BJ (cell line): ENCODE measurements at places on chromosomes 4 and X.

- no peak for DNase-seq
Observed at GRCh38 chrX:51742586-51742985, 656 bp upstream of the GSPT2 start.

DNA sequence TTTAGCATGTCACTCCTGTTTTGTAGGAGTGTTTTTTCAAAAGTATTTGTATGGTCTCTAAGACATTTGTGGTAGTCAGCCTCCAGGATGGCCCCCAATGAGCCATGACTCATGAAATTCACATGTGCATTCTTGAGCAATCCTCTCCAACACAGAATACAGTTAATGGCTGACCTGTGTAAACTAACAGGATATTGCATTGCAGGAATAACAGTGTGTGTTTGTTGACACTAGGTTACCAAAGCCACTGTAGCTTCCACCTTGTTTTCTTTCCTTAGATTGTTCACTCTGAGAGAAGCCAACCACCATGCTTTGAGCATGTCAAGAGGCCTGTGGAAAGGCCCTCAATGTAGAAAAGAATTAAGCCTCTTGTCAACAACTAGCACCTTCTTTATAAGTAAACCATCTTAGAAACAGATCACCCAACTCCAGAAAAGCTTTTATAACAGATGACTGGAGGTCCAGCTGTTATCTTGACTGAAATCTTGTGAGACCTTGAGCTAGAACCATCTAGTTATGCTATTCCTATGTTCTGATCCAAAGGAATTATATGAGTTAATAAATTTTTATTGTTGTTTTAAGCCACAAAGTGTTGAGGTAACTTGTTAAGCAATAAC is 28.5 kb downstream of the TBCK start:
- DNase-seq, result peak; percentile 60

- DNase-seq, result no peak
Observed at GRCh38 chrX:9905288-9905687, 61.9 kb upstream of the CLDN34 start.

DNA sequence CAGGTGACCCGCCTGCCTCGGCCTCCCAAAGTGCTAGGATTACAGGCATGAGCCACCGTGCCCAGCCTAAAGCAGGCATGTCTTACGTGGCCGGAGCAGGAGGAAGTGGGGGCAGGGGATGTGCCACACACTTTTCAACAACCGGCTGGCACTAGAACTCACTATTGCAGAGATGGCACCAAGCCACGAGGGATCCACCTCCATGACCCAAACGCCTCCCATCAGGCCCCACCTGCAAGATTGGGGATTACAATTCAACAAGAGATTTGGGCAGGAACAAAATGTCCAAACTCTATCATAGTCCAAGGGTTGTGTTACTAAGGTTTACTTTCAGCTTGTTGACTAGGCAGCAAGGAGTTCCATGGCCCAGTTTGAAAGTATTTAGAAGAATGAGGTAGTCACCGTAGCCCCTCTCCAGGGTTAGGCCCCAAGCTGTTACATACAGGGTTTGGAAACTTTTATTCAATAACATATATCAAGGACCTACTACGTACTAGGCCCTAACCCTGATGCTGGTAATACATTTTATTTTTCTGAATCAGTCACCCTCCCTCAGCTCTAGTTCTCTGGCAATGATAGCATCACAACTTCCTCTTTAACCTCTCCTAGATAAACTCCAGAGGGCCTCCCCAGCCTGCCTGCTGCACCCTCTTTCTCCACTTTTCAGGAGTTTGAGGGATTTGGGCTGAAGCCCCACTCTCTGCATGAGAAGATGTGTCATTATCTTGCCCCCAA is 18.0 kb upstream of the TBC1D14 start:
- no peak for DNase-seq

DNA sequence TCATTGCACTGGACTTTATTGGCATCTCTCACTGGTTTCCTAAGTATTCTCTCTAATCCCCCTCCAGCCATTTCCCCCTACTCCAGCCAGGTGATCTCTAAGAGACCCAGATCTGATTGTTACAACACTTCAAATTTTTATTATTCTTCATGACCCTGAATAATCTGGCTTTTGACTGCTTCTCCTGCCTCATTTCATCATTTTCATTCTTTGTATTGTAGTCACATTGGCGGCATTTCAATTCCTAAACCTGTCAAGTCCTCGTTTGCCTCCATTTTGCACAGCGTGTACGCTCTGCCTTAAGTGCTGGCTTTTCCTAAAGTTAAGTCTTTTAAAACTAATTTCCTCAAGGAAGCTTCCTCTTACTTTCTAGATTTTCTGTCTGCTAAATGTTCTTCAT is 31.6 kb downstream of the UBE2K start:
- no peak for DNase-seq

DNA sequence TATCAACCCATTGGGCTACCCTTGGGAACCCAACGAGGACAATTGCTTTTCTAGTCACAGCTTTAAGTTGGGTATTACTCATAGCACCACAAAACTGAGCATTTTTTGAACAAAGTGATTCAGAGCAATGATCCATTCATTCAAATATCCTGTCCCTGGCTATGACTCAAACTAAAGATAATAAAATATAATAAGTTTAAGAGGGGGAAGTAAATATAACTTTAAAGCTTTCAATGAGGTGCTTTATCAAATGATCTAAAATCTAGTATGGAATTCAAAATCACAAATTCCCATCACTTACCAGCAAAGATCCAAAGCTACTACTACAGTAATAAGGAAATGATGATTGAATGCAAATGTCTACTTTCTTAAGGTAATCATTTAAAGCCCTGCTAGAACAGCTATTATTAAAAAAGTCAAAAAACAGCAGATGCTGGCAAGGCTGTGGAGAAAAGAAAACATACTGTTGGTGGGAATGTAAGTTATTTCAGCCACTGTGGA is 39.8 kb upstream of the S100G start:
- DNase-seq, result peak; percentile 39

- no peak for DNase-seq
Observed at GRCh38 chr4:85039526-85039925, 73.0 kb upstream of the WDFY3 start.

DNA sequence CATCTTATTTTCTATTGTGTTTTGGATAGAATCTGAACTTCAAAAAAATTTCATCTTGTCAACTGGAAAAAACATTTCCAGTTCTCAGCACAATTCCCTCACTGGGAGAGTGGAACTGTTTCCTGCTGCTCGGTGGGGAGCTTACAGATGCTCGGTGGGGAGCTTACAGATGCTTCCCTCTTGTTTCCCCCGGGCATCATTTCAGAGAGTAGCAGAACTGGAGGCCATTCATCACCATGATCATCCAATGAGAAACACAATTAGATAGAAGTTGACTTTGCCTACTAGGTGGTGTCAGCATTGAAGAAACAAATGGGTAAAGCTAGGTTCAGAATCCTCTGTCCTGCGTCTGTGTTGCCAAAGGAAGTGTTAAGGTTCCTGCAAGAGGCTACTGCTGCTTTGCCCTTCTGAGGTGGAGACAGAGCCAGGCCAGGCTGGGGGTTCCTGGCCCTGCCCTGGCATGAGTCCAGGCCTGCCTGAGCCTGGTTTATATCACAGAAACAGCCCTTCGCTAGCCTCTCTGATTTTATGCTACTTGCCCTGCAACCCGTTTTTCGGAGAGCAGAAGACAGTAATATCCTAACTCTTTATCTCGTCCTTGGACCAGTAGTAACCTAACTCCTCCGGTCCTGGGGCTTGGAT is 70.6 kb downstream of the TAPT1 start:
- no peak for DNase-seq

DNA sequence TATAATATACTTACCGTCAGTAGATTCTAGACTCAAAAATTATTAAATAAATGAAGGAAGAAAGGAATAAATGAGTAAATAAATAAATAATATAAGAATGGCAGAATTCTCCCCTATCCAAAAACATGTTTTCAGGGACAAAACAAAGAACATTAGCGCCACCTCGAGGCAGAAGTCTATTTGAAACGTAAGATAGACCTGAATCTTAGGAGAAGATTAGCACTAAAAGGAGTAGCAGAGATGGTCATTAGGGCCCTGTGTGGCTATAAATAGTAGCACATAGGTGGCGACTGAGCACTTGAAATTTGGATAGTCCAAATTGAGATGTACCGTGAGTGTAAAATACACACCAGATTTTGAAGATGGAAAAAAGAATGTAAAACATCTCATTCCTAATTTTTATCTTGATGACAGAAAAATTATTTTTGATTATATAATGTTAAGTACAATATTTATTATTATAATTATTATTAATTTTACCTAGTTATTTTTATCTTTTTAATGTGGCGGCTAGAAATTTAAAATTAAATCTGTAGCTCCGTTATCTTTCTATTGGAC is 24.3 kb upstream of the SRD5A3 start:
- no peak for DNase-seq
